CD8-positive, alpha-beta T cell (primary cell): ENCODE measurements at places on chromosomes 4 and X.

- no peak for DNase-seq
Observed at GRCh38 chr4:144202081-144202480, 61.6 kb upstream of the GYPA start.

- DNase-seq = peak; percentile 44
Observed at GRCh38 chrX:153818571-153819383, 11.6 kb downstream of the PDZD4 start.

DNA sequence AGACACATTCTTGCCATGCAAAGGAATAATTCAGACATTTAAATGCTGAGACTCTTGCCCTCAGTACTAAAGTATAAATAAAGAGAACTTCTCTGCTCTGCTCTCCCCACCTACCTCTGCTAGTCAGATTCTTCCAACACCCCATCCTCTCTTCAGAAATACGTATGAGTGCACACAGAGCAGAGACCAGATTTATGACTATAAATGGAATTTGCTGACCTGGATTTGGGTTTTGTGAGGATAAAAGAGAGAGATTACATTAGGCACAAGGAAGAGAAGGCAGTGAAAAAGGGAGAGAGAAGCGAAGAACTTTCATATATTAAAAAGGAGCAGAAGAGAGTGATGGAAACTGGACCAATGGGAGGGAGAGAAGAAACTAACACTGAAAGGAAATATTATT lies 87.6 kb upstream of the EXOC1L start:
- DNase-seq = no peak

DNA sequence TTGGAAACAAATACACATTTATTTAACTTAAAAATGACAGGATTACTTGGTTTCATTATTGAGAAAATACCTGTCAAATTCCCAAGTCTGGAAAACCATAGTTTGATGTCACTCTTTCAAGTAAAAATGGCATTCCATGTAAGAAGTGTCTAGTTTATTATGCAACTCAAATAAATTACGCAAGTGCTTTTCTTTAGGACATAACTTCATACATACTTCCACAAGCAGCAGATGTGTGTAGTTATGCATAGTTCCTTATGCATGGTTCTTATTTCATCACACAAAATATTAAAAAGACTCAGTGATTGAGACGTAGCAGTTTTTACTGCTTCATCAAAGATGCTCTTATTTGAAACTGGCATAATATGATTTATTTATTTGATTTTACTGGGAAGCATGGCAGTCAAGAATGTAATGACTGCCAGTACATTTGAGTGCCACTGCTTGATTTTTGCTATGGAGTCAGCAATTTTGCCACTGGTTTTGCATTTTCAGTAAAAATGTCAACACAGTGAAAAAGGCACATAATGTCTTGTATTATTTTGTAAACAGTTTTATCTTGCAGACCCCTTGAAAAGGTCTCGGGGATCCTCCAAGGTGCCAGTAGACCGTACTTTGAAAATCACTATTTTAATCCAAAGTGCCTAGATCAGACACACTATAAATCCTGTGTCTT lies 62.1 kb downstream of the CLCN3 start:
- no peak for DNase-seq

- DNase-seq = no peak
Observed at GRCh38 chrX:15744181-15744867, 6.3 kb downstream of the CA5B start.
